ENCODE measurements at places on chromosomes 3 and 15.

GRCh38 chr3:50259432-50260026 lies 9.4 kb upstream of the SEMA3B start:
- no peak for DNase-seq

DNA sequence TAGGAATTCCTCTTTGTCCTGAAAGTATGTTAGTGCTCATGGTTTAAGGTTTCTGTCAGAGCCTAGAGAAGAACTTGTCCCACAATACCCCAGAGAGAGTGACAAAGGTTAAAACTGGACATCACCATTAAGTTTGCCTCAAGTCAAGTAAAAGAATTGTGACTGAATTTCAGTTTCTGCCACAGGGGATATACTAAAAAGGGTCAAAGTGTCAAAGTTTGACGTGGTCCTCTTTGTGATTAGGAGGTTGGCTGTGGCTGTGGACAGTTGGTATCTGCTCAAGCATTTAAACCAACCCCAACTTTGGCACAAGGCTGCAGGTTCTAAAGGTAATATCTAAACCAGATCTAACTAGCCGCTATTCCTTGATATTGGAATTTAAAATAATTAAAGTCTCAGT lies 26.1 kb downstream of the FMN1 start:
- DNase-seq = no peak

- DNase-seq = no peak
Measured at GRCh38 chr3:126305427-126305826, 51.8 kb downstream of the KLF15 start.

DNA sequence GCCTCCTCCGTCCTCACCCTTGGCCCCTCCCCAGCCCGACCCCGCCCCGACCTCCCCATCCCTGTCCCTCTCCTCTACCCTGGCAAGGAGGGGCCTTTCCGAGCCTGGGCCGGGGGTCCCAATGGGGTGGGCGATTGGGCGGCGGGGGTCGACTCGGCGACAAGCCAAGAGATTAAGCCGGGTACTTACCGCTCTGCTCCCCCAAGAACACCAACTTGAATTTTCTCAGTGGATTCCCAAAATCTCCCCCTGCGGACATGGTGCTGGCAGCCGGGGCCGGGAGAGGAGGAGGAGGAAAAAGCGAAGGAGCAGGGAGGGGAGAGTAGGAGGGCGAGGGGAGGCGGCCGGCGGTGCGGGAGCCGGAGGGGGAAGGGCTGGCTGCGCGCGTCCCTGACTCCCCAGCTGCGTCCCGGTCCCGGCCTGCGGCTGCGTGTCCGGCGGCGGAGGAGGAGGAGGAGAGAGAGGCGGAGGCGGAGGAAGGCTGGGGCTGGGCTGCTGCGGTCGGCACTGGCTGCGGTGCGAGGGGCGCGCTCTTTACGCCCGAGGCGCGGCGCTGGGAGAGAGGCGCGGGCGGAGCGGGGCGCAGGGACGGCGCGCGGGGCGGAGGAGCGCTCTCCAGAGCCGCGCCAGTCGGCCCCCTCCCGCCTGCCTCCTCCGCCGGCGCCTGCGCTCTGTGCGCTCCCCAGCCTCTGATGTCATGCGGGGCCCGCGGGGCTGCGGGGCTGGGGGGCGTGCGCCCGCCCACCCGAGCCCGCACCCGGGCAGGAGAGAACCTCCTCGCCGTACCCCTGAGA lies at the start of gene RAB6B:
TSS of gene RAB6B (minus strand) at position 675 of the 794 bp plus-strand sequence. CDS start at position 259, 416 bp downstream.
- no peak for DNase-seq

- no peak for DNase-seq
Measured at GRCh38 chr3:65507437-65507836, 531.3 kb downstream of the MAGI1 start.

- DNase-seq = no peak
Measured at GRCh38 chr15:66661432-66662096, 40.5 kb upstream of the SMAD6 start.

DNA sequence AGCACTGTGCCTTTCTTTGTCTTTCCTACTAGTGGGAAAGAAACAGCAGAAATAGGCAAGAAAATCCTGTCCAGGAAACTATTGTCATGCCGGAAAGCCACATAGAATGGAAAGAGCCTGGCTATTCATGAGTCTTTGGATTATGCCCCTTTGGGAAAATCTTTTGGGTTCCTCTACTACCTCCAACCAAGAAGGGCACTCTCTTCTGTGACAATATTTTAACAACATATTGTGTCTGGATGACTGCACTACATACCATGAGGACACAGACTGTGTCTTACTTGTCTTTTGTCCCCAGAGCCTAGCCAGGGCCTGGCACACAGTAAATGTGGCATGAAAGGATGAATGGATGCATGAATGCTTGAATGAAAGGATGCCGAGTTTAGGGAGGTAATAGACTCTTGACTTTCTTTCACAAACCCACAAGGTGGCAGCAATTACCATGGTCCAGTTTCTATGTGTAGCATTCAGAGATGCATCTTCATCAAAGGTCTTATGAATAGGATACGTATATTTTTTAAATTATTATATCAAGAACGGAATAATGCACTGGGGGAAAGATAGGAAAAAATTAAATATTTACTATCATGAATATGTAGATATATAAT lies 30.3 kb downstream of the ARL14 start:
- no peak for DNase-seq

DNA sequence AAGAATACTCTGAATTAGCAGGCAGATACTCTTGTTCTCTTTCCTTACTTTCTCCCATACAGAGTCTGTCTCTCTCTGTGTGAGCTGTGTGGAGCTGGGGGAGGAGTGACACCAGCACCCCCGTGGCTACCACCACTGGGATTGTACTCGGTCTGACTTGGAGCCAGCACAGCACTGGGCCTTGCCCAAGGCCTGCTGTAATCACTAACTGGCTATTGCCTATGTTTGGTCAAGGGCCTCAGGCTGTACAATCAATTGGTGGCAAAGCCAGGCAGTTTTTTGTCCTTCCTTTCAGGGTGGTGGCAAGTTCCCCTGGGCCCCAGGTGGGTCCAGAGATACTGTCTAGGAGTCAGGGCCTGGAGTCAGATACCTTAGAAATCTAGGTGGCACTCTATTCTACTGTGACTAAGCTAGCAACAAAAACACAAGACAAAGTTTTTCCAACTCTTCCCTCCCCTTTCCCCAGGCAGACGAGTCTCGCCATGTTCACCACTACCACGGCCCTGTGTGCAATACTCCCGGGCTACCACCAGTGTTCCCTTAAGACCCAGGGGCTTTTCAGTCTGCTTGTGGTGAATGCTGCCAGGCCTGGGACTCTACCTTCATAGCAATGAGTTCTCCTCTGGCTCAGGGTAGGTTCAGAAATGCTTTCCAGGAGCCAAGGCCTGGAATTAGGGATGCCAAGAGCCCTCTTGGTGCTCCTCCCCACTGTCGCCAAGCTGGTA lies 151.8 kb downstream of the KCNAB1 start:
- no peak for DNase-seq

DNA sequence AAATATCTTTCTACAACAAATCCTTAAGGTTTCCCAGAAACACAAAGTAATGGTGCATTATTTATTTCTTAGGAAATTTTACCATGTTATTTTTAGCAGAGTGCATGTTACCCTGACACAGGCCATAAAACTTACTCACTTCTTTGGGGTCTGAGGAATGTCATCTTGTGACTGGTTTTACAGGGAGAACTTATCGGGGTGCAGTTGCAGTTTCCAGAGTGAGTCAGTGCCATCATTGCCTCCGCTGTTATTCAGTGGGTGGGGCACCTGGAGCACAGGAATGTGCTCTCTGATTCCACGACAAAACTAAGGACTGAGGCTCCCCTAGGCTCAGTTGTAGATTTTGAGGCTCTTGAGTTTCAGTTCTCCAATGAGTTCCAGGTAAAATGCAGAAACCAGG lies 11.1 kb upstream of the GREM1 start:
- DNase-seq = no peak

DNA sequence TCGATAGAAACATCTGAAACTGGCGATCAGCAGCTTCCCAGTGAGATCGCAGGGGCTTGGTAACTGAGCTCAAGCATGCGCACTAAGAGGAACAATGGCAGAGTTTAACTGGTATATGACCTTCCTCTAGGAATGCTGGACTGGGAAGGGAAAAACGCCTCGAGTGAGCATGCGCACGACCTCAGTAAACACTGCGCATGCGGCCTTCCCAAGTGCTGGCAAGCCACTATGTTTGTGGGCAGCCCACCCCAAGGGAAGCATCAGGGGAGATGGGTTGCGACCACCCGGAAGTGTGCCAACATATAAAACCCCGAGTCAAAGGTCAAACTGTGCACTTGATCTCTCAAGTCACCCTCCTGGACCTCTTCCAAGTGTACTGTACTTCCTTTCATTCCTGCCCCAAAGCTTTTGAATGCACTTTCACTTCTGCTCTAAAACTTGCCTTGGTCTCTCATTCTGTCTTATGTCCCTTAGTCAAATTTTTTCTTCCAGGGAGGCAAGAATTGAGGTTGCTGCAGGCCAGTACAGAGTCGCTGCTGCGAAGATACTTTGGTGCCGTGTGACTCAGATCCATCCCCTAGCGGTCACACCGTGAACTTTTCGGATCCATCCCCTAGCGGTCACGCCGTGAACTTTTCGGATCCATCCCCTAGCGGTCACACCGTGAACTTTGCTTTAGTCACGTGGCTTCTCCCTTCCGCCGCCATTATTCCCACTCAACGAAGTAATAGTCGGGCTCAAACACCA lies 243.3 kb downstream of the FAM43A start:
- no peak for DNase-seq

GRCh38 chr3:54065140-54065539 lies 57.2 kb upstream of the CACNA2D3 start:
- DNase-seq = no peak

GRCh38 chr3:195247086-195247862 lies 23.7 kb downstream of the XXYLT1 start:
- no peak for DNase-seq

- DNase-seq = no peak
Measured at GRCh38 chr15:64151727-64152506, at the start of gene SNX22. SNX22 (plus strand) TSS chr15:64151731; CDS start chr15:64151776, 45 bp downstream.

DNA sequence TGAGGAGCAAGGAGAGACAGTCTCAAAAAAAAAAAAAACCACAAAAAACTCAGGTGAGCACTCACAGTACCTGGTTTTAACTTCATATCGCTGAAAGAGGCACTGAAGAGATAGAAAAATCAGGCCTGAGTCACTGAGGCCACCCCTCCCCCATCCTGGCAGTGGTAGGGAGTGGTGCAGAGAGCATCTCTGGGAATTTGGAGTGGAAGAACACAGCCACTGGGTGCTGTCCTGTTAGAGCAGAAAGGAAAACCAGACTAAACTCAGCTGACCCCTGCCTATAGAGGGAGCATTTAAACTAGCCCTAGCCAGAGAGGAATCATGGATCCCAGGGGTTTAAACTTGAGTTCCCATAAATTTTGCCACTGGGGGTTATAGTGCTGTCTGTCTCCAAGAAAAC lies 22.2 kb upstream of the DNAJC13 start:
- DNase-seq = no peak

DNA sequence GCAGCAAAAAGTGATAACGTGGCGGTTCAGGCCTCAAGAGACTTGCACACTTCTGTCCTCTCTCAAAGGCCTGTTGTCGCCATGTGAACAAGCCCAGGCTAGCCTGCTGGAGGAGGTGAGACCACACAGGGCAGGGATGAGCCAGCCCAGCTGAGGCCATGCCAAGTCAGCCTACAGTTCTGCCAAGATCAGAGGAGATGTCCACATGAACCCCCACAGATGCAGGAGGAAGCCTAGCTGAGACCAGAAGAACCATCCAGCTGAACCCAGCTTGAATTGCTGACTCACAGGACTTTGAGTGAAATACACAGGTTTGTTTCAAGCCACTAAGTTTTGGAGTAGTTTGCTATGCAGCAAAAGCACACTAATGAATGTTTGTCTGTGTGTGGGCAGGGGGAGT lies 50.3 kb upstream of the SEC13 start:
- DNase-seq = no peak

GRCh38 chr3:183142199-183142598 lies 20.3 kb downstream of the LAMP3 start:
- DNase-seq = no peak

- DNase-seq = peak; percentile 93
Measured at GRCh38 chr3:42032693-42033349, 58.3 kb upstream of the TRAK1 start.

DNA sequence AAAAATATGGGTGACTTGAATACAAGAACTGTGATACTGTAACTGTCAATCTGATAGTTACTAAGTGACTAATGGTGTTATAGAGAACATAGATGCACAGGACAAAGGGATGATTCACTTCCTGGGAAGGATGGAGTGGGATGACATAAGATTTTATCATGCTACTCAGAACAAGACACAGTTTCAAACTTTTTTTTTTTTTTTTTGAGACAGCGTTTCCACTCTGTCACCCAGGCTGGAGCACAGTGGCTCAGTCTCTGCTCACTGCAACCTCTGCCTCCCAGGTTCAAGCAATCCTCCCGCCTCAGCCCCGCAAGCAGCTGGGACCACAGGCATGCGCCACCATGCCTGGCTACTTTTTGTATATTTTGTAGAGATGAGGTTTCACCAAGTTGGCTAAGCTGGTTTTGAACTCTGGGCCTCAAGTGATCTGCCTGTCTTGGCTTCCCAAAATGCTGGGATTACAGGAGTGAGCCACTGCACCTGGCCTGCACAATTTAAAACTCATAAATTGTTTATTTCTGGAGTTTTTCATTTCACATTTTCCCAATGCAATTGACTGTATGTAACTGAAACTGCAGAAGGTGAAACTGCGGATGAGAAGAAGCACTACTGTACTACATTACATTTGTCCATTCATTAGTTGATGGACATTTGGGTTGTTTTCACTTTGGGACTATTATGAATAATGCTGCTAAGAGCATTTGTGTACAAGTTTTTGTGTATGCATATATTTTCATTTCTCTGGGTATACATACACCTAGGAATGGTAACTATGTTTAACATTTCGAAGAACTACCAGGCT lies 40.6 kb downstream of the ADIPOQ start:
- DNase-seq = no peak

GRCh38 chr3:111534701-111535100 lies 7.3 kb upstream of the CD96 start:
- DNase-seq = no peak

DNA sequence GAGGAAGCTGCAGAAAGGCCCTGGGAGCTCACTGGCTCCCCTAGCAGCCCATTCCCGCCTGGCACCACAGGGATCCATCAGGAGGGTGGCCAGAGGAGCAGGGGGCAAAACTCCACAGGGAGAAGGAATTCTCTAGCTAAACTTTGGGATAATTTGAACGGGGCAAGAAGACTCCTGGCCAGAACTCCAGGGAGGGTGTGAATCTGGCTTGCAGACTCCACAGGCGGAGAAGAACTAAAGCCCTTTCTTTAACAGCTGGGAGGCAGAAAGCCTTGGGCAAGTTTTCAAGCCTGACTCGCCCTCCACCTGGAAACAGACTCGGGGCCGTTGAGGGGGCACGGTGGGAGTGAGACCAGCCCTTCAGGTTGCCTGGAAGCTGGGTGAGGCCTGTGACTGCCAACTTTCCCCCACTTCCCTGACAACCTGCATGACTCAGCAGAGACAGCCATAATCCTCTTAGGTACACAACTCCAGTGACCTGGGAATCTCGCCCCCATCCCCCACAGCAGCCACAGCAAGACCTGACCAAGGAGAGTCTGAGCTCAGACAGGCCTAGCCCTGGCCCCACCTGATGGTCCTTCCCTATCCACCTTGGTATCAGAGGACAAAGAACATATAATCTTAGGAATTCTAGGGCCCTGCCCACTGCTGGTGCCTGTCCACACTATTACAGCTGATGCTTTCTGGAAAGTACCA lies 28.6 kb downstream of the SLC27A2 start:
- no peak for DNase-seq
